Dorsolateral prefrontal cortex (tissue), 122 donors: ENCODE measurements at places on chromosomes 16 and 17.

DNA sequence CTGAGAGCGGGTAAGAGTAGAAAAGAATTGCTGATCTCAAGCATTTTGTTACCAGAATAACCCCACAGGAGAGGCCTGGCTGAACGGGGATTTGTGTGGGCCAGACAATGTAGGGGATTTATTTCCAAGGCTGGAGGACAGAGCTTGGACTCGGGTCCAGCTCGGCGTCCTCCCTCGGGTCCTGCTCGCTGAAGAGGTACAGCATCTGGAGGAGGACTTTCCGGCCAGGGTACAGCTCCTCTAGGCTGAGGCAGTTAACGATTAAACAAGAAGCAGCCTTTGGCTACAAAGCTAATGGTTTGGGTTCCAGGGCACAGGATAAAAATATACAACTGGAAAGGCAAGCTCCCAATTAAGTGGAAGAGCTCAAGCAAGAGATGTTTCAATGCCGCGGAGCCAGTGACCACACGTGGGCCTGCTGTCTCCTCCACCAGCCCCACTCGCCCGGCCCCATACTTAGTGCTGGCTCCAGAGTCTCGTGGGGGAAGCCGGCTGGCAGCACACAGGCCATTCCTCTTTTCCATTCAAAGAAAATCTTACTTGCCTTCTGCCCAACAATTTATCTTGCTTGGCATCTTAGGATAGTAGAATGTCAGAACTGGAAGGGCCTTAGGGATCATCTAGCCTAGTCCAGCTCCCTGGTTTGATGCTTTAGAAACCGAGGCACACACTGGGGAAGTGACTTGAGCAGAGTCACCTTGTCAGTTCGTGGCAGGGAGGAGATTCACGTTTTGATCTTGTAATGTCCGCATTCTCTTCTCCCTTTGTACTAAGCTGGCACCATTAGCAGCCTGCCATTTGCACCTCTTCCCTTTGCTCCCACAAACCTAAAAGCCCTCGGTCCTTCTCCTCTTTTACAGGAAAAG, 85.9 kb upstream of the TBX2 start:
- DNase-seq: no peak

DNA sequence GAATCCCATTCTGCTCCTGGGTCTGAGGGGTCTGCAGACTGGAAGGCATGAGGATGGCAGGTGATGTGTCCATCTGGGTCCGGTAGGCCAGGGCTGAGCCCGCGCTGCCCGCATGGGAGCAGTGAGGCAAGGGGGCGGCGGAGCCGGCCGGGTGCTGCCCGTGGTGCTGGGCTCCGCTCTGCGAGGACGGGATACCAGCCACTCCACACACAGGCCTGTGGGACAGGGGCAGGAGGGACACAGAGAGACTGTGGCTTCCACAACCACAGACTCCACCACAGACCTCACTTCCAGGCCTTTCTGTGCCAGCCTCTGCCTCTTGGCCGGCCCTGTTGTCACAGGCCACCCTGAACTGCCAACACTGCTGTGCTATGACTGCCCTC, 25.4 kb downstream of the MAP1LC3B start:
- no peak for DNase-seq

- no peak for DNase-seq
Measured at GRCh38 chr17:74525465-74525725, 5.9 kb downstream of the CD300LB start.

DNA sequence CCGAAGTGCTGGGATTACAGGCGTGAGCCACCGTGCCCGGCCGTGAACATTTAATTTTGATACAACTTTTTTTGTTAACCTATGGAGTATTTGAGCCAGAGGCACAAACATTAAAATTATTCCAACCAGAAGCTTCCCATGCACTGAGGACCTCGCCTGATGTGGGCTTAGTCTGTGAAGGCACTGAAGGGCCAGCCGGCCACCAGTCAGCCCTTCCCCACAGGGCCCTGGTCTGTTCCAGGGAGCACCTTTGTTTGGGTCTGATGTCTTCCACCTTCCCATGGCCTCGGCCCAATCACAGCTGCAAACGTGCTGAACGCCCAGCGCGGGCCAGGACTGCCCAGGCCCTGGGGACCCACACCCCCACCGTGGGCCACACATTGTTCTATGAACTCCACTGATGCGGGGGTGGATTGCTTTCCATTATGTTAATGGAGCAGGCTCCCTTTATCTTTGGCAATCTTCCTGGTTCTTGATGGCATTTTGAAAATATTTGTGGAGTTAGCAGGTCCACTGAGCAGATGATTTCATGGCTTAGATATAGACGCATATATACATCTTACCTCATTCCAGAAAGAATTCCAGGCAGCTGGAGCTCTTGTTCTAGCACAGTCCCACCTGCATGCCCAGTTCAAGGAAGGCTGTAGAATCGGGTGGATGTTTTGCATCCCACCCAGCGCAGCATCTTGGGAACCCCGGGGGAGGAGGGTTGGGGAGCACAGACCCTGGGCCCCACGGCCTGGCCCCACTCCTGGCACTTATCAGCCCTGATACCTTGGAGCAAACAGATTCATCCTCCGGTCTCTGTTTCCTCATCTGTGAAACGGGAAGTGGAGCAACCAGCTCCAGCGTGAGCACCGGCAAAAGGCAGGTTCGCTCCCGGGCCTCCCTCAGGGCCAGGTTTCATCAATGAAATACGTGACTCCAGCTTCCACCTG, 14.5 kb downstream of the SPIRE2 start:
- no peak for DNase-seq

DNA sequence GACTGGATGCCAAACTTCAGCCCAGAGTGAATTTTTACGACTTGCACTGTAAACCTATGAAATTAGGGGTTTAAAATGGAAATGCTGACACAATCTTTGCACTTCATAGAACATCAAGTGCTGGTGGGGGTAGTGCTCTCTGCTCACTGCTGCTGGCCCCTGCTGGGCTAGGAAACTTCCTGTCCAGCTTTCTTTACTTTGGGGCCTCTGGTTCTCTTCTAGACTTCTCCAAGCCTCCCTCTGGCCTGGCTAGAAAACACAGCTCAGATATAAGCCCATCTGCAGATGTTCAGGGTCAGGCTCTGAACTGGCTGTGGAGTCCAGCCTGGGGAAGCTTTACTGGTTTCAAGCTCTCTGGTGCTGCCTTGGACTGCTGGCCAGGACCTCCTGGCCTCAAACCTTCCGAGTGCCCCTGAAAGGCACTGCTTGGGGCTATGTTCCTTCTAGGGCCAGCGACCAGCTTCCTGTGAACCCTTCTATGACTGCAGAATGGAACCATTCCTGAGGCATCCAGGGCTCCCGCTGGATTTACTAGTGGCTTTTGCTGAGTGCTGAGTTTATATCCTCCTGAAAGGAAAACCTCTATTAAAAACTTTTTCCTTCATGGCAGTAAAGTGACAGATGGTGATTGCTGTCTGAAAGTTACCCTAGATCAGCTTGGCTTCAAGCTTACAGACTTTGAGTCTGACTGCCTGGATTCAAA, 59.4 kb downstream of the TBX4 start:
- DNase-seq: no peak

- DNase-seq: no peak
Measured at GRCh38 chr17:30000755-30001257, 59.4 kb downstream of the EFCAB5 start.

- DNase-seq: no peak
Measured at GRCh38 chr17:6943406-6943805, 52.4 kb upstream of the ALOX12 start.

GRCh38 chr16:1706386-1707192, 594 bp downstream of the MAPK8IP3 start:
- no peak for DNase-seq

DNA sequence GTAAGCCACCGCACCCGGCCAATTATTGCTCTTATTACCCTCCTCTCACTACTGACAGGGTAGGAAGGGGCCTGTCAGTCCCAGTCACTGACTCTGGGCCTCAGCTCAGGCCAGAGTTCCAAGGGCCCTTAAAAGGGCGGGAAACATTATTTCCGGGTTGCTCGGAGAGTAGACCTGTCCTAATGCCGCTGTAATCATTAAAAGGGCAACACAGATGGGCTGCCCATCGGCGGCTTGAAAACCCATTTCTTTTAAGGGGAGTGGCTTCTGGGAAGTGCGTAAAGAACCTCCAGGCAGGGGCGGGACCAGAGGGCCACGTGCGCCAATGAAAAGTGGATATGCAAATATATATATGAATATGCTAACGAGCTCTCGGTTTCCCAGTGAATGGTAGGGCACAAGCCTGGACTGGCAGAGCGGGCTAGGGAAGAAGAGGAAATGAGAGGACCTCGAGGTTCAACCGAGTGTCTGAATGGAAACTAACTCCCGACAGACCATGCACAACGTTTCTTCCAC, 26.6 kb downstream of the PIPOX start:
- no peak for DNase-seq

DNA sequence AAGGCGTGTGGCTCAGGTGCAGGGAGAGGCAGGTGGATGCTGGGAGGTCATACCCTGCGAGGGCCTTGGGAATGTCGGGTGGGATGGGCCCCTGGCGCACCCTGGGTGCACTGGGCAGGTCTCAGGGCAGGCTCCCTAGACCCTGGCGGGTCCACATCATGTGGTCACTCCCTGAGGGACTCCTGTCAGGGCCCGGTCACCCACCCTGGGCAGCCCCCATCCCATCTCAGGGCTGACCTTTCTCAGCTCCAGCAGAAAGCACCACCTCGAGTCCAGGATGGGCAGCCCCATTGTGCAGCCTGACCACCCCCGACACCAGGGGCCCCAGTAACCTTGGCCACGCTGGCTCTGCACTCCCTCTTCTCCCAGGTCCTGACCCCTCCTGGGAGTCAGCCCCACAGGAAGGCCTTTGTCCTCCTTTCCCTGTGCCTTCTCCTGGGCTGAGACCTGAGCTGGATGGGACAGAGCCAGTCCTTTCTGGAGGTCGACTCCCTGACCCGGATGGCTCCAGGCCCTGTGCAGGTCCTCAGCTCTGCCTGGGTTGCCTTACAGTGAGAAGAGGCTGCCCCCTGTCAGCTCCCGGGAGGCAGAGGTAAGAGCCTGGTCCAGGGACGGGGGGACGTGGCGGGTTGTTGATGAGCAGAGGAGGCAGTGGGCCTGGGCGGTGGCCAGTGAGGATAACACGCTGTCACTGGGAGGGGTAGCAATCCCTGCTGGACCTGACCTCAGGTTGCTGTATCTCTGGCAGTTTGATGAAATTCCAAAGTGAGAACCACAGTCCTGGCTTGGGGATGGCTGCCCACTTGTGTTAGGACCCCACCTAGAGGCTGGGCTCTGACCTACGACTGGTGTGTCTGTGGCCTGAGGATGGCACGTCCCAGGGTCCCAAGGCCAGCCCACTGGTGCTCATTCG, 77.9 kb downstream of the GOSR1 start:
- DNase-seq: no peak

- no peak for DNase-seq
Measured at GRCh38 chr16:21192991-21193390, 18.4 kb downstream of the ZP2 start.

DNA sequence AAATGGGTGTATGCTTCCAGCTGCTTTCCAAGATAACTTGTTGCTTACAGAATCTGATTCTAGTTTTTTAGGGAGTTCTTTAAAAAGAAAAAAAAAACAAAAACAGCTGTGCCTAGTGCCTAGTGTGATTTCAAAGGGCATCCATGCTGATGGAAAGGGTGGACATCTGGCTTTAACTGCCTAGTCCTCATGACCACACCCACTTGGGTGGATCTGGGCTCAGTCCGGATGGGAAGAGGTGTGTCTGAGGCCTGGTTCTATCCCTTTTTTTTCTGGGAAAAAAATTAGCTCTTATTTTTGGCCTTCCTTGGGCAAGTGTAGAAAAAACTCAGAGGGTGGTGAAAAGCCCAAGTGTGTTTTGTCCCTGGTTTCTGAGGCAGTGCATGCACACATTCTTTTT, 132.3 kb upstream of the CDH11 start:
- DNase-seq: no peak

DNA sequence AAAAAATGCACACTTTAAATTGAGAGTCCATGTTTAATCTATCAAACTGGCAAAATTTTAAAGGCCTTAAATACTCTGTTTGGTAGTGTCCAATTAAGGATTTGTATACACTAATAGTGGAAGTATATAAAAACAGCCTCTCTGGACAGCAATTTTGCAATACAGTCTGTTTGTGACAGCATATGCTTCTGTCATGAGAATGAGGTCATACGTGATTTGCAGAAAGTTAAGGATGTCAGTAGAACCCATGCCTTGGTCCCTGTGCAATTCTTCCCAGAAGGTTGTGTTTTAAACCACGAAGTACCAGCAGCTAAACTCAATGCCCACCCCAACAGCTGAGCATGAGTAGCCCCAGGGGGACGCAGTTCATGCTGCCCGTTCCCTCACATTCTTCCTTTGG, 78.4 kb downstream of the AIPL1 start:
- DNase-seq: no peak

DNA sequence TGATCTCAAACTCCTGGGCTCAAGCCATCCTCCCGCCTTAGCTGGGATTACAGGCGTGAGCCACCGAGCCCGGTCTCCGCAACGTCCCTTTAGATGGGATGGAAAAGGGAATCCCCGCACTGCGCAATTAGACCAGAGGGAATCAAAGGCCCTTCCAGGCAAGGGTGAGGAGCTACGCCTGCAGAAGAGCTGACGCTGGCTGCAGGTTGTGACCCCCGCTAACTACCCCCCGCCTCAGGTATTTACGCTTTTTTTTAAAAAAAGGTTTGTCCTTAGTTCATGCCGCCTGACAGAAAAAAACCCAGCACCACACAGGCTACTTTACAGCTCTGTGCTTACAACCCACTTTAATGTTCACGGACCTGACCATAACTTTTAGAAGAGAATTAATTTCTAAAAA, 26.9 kb downstream of the ZCCHC14 start:
- DNase-seq: no peak

- no peak for DNase-seq
Measured at GRCh38 chr16:72532906-72533410, 361.0 kb upstream of the PMFBP1 start.

GRCh38 chr17:44990994-44991393, 22.9 kb upstream of the C1QL1 start:
- no peak for DNase-seq

GRCh38 chr17:63649813-63650212, 27.6 kb downstream of the MAP3K3 start:
- DNase-seq: no peak

DNA sequence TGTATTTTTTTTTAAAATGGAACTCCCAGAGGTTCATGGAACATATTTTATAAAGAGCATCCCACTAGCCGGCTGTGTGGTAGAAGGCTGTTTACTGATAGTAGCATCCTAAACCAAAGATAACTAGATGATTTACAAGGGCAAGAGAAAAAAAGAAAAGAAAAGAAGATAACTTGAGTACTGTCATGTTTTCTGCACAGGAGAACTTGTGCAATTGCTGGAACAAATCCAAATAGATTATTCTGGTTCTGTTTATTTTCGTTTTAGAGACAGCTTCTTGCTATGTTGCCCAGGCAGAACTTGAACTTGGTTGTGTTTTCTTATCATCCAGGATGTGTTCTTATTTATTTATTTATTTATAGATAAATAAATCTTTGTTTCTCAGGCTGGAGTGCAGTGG, 20.9 kb upstream of the PPM1D start:
- no peak for DNase-seq
